ENCODE measurements at places on chromosomes 3 and 15.

GRCh38 chr3:182793663-182794454 is 555 bp downstream of the ATP11B start:
- no peaks in the 10 kb centered on the region for H3K36me3 ChIP-seq
- H3K4me1 ChIP-seq: no peaks in the 10 kb centered on the region
- H3K27ac ChIP-seq: peak overlapping the region; percentile 96
- DNase-seq: peak; percentile 71
- no peaks in the 10 kb centered on the region for H3K27me3 ChIP-seq
- H3K4me3 ChIP-seq: peak overlapping the region; percentile 93

GRCh38 chr3:26279091-26279490 is 343.5 kb upstream of the LRRC3B start:
- no peaks in the 10 kb centered on the region for H3K36me3 ChIP-seq
- no peaks in the 10 kb centered on the region for H3K27me3 ChIP-seq
- no peak overlapping the region for H3K27ac ChIP-seq
- DNase-seq: no peak
- H3K4me3 ChIP-seq: no peak overlapping the region

DNA sequence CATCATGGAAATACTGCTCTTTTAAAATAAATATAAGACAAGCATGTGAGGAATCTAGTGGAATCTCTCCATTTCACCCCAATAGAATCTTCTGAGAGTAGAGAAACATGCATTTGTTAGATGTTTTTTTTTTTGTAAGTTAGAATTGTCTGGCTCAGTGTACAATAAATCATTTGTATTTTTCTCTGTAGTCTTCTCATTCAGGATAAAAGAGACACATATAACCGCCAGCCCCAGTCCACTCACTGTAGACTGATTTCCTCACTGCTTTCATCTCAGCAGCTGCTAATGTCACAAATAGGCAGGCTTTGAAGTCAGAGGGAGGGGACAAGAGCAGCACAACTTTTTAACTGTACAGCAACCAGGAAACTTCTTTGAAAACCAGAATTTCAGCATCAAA is 140.2 kb upstream of the RBMS3 start:
- no peak overlapping the region for H3K4me3 ChIP-seq
- DNase-seq: peak; percentile 65
- H3K4me1 ChIP-seq: no peaks in the 10 kb centered on the region
- H3K36me3 ChIP-seq: no peaks in the 10 kb centered on the region
- H3K27ac ChIP-seq: peak overlapping the region; percentile 31

DNA sequence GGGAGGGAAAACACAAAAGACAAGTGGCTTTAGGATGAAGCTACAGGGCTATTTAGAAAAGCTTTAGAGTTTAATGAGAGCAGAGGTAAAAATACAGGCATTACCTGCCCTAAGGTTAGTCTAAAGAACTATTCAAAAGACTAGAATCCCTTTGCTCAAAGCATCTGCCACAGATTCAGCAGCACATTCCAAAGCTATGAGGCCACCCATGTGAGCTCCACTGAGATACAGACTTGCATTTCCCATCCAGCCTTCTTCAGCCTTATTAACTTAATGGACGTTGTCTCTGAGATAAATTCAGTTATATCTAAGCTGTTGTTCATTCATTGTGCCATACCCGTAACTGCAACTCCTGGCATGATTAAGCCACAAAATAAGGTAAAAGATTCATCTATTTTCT is 25.4 kb downstream of the CXCR6 start:
- peaks cover 95% of the 10 kb centered on the region for H3K36me3 ChIP-seq
- H3K27ac ChIP-seq: no peak overlapping the region
- H3K4me1 ChIP-seq: peaks cover 43% of the 10 kb centered on the region

DNA sequence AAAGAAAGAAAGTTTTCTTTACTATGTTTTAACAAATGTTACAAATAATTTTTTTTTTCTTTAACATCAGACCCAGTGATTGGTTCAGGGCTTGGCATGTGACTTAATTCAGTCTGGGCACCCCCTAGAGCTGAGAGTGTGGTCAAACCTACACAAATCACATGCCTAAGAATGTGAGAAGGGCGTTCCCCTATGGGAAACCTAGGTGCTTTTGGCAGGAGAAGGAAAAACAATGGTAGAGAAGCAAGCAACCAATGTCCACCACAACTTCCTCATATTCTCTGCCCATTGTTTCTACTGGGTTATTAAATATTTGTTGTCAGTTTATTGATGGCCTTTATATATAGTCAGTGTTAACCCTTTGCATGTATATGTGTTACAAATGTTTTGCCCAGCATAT is 21.4 kb upstream of the PIAS1 start:
- DNase-seq: no peak
- no peak overlapping the region for H3K4me3 ChIP-seq
- H3K27me3 ChIP-seq: no peaks in the 10 kb centered on the region
- no peak overlapping the region for H3K27ac ChIP-seq
- no peaks in the 10 kb centered on the region for H3K36me3 ChIP-seq

GRCh38 chr15:95325763-95326404 is 1004.6 kb upstream of the NR2F2 start:
- H3K27me3 ChIP-seq: peaks cover 15% of the 10 kb centered on the region
- no peaks in the 10 kb centered on the region for H3K36me3 ChIP-seq
- peak; percentile 32 for DNase-seq

DNA sequence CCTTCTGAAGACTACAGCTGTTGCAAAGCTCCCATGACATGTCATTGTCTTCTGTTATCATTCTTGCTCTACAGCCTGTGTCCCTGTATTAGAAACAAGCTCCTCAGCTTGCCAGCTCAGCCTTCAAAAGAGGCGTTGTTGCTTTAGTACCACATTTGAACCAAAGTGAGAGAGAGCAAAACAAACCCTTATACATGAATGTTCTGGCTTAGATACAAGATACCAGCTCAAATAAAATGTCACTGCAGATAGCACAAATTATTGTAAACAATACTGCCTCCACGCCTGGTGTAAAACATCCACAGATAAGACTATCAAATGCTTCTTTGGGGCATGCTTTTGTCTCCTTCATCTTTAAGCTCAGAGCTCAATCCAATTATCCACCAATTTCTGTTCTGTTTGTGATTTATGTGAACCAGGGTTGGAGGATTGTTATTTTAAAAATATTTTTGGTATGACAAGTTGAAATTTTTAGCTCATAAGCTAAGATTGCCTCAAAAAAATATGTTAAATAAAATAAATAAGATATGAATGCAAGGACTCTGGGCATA is 403.6 kb upstream of the CDIN1 start:
- no peak overlapping the region for H3K4me3 ChIP-seq
- peaks cover 6% of the 10 kb centered on the region for H3K4me1 ChIP-seq
- H3K27me3 ChIP-seq: no peaks in the 10 kb centered on the region

GRCh38 chr3:64673159-64673715 is 14.6 kb downstream of the ADAMTS9 start:
- H3K27ac ChIP-seq: no peak overlapping the region
- no peaks in the 10 kb centered on the region for H3K27me3 ChIP-seq
- H3K36me3 ChIP-seq: peaks cover 2% of the 10 kb centered on the region
- DNase-seq: no peak

DNA sequence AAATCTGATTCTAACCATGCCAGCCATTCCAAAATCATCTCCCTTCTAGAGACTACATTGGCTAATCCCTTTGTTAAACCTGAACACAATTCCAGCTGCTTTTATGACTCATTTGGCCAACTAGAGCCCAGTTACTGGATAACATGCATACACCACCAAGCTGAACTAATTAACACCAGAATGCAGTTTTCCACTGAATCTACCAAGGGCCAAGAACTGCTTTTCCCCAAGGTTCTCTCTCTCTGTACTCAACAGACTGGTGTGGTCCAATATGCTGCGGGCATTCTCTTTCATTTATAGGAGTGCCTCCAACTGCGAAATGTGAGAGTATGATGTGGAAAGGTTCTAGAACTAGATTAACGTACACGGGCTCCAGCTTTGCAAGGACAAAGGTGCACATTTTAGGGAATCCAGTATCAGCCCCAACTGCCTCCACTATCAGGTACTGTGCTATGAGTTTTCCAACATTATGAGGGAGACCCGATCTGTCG is 1.5 kb downstream of the CHSY1 start:
- H3K4me3 ChIP-seq: peak overlapping the region; percentile 78
- H3K27ac ChIP-seq: peak overlapping the region; percentile 97
- peaks cover 54% of the 10 kb centered on the region for H3K4me1 ChIP-seq
- no peaks in the 10 kb centered on the region for H3K27me3 ChIP-seq
- H3K36me3 ChIP-seq: peaks cover 5% of the 10 kb centered on the region

- no peaks in the 10 kb centered on the region for H3K27me3 ChIP-seq
- no peaks in the 10 kb centered on the region for H3K36me3 ChIP-seq
- H3K4me1 ChIP-seq: peaks cover 10% of the 10 kb centered on the region
- H3K4me3 ChIP-seq: no peak overlapping the region
- no peak overlapping the region for H3K27ac ChIP-seq
These were observed 46.0 kb downstream of the PPCDC start for GRCh38 chr15:75069301-75069925.

- no peaks in the 10 kb centered on the region for H3K27me3 ChIP-seq
- DNase-seq: no peak
- H3K36me3 ChIP-seq: no peaks in the 10 kb centered on the region
- H3K27ac ChIP-seq: no peak overlapping the region
- no peak overlapping the region for H3K4me3 ChIP-seq
- no peaks in the 10 kb centered on the region for H3K4me1 ChIP-seq
These were observed 156.0 kb downstream of the EDEM1 start for GRCh38 chr3:5343459-5343858.

GRCh38 chr3:174949523-174949922 is 90.4 kb downstream of the NAALADL2 start:
- H3K4me3 ChIP-seq: no peak overlapping the region
- H3K27ac ChIP-seq: no peak overlapping the region
- H3K27me3 ChIP-seq: no peaks in the 10 kb centered on the region

- H3K27me3 ChIP-seq: no peaks in the 10 kb centered on the region
- no peak overlapping the region for H3K27ac ChIP-seq
- H3K4me1 ChIP-seq: no peaks in the 10 kb centered on the region
- no peaks in the 10 kb centered on the region for H3K36me3 ChIP-seq
These were observed 130.1 kb upstream of the PRR20G start for GRCh38 chr3:127417709-127418559.

GRCh38 chr3:194001-194400 is 2.6 kb upstream of the CHL1 start:
- no peak overlapping the region for H3K27ac ChIP-seq
- DNase-seq: no peak
- H3K36me3 ChIP-seq: no peaks in the 10 kb centered on the region
